AG09319 (cell line): ENCODE measurements at places on chromosomes 1 and 21.

DNA sequence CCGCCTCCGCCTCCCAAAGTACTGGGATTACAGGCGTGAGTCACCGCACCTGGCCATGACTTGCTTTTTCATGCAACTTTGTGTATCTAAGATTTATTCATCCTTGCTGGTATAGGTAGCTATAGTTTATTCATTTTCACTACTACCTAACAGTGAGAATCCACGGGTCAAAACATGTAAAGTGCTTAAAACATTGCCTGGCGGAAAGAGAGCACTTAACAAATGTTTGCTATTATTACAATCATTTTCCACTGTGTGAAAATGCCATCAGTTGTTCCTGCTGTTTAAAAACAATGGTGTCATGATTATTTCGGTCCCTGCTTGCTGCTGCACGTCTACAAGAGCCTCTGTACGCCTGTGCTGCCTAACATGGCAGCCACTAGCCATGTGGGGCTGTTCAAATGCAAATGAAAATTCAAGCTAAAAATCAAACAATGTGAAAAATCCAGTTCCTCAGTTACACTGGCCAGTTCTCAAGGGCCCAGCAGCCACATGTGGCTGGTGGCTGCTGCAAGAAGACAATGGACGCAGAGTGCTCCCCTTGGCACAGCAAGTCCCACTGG is 65.1 kb downstream of the CLSTN1 start:
- DNase-seq: no peak

DNA sequence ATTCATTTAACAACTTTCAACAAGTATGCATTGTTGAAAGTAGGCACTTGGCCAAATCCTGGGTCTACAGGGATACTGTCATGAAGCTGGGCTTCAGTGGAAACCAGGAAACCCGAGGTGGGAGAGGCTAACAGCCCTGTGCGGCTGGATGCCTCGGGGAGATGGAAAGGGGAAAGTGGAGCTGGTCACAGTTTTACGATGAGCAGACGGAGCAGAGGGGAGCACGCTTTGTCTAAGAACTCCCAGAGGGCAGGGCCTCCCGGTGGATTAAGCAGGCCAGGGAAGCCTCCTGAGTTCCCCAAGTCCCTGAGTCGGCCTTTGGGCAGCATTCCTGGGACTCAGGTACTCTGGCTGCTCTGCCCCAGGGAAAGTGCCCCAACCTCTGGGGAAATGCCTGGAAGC is 23.8 kb downstream of the STUM start:
- DNase-seq: no peak

DNA sequence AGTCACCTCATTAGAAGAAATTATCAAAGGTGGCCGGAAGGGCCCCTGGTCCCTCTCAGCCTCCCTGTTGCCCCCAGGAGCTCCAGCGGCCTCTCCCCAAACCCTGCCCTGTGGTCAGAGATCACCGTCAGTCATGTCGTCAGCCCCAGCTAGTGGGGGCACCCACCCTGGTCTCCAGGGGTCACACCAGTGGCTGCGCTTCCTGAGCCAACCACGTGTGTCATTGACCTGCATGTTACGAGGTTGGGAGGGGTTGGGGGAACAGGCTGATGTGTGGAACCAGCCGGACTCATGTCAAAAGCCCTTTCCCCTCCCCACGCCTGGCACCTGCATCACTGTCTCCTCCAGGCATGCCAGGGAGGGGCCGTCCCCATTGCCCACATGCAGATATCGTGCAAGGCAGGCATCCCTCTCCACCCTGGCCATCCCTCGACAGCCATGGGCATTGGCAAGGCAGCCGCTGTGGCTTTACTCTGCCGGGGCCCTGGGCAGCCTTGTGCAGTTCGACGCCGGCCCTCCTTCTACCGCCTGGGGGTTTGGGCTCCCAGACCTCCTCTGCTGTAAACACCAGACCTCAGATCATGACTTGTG is 128.7 kb downstream of the CRYAA start:
- no peak for DNase-seq

DNA sequence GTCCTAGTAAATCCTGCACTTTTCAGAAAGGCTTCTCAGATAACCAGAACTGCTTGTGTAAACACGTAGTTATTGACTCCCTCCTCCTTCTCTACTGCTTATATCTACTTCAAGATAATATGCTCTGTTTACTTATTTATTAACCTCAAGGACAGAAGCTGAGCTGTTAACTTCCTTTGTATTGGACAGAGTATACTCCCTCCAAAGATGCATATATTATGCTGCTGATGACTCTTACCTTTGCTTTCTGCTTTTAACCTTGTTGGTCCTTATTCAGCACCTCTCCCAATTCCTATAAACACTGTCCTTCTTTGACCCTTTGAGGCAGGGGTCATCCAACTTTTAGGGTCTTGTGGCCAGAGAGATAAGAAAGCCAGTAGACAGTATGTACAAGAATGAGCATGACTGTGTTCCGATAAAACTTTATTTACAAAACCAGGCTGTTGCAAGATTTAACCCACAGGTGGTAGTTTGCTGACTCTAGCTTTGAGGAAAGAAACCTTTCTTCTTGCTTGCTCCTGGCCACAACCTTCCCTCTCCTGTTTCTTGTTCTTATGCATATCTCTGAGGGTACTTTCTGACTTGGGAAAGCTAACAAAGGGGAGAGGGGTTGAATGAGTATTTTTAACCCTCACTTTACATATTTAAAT is 4.9 kb downstream of the TPM3 start:
- no peak for DNase-seq
